Stimulated activated CD4-positive, alpha-beta T cell treated with anti-CD3 and anti-CD28 coated beads, Interleukin-1b, Interleukin-23, amount 100 ng/mL, for 24 hours (primary cell): ENCODE measurements at places on chromosomes 2 and 18.

DNA sequence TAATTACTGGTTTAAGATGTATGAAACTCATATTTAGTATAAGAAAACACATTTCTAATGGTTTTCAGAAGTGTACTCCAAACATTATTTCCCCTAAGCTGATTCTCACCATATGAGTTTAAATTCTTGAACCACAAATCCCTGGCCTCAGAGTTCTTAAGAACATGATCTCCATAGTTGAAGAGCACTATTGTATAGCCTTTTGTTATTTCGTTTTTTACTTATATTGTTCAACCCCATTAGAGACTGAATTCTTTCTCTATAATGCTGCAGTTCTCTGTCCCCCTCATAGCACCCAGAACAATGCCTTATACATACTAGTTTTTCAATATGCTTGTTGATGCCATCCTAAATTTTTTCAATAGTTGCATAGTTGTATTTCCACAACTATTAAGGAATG is 85.5 kb upstream of the TMEM17 start:
- no peak for DNase-seq

DNA sequence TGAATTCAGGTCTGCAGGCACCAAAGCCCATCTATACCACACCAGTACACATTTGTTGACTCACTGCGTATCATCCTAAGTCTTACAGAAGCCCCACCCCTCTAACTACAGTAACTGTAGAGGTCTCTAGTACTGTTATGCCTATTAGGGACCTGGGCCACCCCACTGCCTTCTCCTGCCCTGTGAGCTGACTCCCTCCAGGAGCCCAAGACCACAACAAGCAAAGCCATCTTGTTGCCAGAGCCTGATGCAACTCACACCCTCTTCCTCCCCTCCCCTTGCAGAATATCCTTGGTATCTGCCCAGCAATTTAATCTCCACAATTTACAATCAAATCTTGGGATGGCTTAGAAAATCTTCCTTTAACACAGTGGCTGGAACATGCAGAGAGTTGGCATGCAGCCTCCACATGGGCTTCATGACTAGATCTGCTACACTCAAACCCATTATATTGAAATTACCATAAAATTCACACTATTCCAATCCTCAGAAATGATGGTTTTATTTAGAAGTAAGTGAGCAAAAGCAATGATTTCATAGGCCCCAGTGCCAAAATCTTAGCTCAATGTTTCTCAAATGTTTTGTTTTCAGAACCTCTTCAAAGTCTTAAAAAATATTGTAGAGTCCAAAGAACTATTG is 17.7 kb upstream of the CYP1B1 start:
- no peak for DNase-seq

GRCh38 chr2:216694826-216695217 is 527 bp downstream of the IGFBP5 start:
- no peak for DNase-seq

DNA sequence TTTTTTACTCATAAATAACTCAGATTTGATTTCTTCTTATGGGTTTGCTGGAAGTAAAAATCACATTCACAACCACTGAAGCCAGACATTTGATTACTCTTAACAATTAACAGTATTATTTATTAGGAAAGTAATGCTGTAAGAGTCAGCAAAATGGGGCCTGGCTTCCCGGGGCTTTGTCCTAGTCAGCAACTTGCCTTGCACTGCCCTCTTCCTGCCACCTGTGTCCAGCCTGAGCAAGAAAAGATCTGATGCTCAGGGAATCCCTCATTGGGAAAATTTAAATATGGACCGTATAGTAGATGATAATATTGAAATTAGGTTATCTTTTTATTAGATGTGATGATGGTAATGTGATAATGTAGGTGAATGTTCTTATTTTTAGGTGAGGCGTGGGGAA is 30.8 kb upstream of the ACYP2 start:
- DNase-seq = no peak

DNA sequence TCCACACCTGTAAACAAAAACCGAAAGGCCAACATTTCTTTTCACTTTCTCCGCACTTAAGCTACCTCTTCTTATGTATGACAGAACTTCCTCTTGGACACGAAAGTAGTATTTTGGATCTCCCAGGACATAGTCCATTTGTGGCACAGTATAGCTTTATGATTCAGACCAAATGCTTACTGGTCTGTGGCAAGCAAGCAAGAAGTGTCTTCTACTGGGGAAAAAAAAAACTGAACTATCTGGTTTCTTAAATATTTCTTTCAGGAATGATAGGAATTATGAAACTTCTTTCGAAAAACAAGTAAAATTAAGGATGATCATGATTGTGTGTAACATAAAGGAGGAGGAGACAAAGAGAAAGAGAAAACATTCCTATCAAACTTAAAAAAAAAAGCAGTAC is 33.6 kb downstream of the SRBD1 start:
- DNase-seq = no peak

DNA sequence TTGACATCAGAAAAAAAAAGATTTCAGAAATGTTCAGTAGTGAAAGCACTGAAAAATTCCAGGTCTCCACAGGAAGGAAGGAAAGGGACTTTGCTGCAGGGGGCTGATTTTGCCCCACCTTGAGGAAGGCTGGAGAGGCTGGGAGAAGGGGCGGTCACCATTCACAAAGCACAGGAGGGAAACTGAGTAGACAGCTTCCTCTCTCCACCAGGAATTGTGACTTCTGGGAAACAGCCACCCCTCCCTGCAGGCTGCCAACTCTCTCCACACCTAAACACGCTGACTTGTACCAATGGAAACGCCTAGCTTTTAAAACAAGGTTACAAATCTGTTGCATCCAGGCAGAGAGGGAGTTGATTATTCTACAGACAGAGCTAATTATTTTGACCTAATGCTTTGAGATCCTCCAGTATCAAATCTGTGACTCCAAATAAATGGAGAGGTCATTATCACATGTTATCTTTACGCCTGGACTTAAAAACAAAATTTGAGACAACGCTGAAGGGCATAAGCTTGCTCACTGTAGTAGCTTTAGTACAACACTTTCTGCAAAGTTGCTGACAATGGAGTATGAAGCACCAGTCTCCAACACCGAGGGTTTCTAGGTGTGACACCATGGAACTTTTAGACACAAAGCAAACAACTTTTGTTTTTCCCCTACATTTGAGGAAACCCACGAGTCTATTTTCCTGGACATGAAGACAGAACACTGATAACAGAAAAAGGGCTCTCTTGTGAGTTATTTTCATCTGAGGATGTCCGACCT is 42.7 kb downstream of the EPHA4 start:
- no peak for DNase-seq

- DNase-seq = no peak
Measured at GRCh38 chr2:172228177-172228808, 125.6 kb upstream of the DLX2 start.

DNA sequence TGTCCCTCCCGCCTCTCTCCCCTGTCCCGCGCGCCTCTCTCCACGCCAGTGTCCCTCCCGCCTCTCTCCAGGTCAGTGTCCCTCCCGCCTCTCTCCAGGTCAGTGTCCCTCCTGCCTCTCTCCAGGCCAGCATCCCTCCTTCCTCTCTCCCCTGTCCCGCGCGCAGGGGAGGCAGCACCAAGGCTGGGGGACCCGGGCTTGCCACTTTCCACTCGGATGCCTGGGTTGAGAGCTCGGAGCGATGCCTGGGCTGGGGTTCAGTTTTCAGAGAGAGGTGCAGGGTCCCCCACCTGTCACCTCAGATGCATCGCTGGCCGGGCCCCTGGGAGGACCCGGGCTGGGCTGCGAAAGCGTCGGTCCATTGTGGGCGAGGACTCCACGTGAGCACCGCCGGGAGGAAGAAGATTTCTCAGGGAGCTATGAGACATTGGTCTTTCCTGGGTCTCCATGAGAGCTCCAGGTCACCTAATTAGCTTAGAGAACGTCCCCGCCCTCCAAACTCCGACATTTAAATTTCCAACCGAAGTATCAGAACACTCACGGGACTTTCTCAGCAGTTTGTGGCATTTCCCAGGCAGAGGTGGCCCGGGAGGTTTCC is 2.1 kb downstream of the FBLN7 start:
- DNase-seq = no peak

- DNase-seq = no peak
Measured at GRCh38 chr2:235514627-235515363, 21.0 kb downstream of the AGAP1 start.

GRCh38 chr2:176082824-176083751 is 674 bp downstream of the EVX2 start:
- DNase-seq = no peak

DNA sequence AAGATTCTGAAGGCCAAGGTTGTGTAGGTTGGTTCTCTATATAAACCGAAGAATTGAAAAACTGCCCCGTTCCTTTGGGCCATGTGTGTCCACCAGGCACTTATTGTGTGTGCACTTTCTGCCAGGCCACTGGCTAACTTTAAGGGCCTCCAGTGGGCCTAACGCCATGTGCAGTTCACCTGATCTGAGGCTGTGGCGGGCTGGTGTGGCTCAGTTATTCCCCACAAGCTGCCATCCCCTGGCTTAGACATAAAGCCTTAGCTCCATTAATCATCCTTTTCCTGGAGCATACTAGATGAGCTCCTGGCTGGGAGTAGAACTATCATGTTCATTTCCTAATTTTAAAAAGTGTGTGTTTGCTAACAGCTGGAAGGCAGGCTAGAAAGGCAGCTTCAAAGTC is 304.1 kb upstream of the TNP1 start:
- DNase-seq = no peak

DNA sequence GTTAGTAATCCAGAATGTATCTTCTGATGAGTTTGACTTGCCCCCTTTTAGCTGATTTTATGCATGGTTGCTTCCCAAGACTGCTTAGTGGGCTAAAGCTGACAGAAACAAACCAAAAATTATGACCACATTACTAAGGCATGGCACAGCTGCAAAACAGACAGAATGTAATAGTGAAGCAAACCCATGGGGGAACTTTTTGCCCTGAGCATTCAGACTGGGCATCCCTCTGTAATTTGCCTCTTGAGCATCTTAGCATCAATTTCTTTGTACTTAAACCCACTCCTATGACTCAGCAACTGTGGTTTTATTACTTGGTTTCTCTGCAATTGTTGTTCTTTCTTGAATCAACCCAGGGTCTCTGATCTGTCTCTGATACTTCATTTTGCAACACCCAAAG is 487.3 kb upstream of the DCC start:
- DNase-seq = no peak

DNA sequence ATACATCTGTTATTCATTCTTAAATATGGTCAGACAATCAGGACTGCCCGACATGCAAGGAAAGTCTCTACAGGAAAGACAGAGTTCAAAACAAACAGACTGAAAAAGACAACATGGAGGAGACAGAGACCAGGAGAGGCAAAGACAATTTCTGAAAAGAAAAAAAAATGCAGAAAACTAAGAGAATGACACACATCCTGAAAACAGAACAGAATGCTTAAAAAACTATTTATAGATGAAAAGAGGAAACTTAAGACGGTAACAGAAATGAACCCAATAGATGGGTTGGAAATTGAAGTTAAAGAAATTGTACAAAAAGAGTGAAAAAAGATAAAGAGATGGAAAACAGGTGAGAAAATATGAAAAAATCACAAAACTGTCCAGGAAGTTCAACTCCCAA is 95.7 kb downstream of the BCL2 start:
- no peak for DNase-seq

DNA sequence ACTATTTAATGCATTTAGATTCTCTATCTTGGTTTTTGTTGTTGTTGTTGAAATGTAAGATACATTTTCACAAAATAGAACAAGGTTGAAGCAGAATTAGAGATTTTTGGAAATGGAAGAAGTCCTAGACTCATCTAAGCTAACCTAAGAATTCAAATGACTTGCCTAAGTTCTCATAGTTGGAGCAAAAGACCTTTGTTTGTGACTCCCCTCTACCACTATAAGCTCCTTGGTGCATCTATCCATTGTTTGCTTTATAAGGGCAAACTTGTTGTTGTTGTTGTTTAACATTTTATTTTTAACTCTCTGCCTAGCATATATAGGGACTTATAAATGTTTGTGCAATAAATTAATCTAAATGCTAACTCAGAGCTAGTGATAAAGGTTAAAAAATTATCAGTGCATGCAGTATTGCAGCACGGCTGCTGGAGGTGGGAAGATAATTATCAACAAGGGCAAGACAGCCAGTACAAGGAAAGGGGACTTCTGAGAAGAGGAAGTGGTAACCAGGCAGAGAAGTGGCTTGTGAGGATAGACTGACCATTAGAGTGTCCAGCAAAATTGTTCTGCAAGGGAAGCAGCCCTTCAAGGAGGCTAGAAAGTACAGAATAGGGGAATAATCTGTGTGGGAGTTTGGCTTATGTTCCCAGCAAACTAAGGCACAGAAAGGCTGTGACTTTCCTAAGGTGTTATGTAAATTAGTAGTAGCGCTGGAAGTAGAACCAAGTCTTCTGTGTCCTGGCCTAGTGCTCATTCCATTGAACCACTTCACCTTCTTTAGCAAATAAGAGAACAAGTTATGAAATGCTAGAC is 38.1 kb upstream of the ACYP2 start:
- no peak for DNase-seq
